ENCODE measurements at places on chromosomes 5 and 9.

DNA sequence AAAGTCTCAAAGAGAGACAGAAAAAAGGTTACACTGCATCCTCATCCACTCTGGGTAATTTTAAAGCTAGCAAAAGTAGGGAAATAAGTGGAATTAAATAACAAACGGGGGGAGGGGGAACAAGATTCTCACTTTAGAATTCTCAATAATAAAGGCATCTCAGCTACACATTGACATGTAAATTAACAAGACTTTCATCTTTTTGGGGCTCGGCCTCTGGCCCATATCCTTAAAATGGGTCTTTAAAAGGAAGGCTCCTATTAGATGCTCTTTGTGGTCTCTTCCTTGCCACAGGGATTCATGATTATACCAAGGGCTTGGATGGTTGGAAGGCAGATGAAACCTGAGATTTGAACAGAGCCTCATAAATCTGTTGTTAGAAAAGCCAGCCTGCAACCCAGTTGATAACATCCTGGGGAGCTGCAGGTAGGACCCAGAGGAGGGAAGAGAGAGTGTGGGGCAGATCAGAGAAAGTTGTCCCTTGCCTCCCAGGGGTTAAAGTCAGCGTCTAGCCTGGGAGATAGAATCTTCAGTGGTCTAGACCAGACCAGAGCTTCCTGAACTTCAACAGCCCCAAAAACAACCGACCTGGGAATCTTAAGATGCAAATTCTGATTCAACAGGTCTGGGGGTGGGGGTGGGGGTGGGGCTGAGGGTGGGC, 135.9 kb downstream of the GCNT1 start:
- DNase-seq, result no peak

GRCh38 chr5:173659423-173659822, 43.0 kb upstream of the BOD1 start:
- no peak for DNase-seq

DNA sequence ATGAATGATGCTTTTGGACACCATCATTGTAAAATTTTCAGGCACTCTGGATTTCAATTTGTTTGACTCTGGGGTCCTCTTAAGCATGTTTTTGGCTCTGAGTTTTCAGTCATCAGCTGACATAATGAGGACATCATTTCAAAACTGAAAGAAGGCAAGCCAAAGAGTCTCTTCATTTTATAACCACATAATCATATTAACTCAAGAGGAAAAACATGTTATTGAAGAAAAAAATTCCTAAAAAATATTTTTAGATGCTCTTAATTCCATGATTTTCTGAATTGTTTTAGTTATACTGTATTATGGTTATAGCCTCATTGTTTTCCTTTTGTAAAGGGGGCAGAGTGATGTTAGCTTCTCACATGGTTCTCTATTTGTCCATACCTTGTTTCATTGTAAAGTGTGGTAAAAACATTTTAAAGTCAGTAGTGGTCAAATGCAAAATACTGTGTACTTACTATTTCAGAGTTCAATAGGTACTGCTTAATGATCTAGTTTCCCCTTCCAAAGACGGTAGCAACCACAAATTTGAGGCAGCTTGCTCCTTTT, 472.1 kb downstream of the DMRT2 start:
- DNase-seq, result no peak

- DNase-seq, result no peak
Measured at GRCh38 chr5:135697959-135698345, 119.2 kb upstream of the CXCL14 start.

DNA sequence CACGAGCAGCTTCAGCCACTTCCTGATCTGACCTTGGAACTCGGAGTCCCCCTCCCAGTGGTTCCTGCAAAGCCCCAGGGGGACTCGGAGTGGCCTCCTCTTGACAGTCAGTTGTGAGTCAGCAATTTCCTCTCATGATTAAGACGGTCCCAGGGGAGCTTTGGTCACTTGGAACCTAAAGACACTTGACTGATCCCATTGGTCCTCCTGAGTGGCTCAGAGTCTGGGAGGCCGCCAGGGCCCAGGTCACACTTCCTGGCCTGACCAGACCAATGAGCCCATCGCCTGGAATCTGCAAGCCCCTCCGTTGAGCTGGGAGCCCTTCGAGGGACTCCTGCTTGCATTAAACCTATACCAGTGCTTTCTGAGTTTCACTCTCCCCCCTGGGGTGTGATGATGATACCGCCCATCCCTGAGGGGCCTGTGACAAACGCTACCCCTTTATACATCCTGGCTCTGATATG, 29.1 kb downstream of the TSPAN17 start:
- DNase-seq, result no peak

All from NCI-H446 (cell line).